Jurkat, Clone E6-1 (cell line): ENCODE measurements at places on chromosomes 6 and 20.

GRCh38 chr6:23790756-23791155, 335.3 kb upstream of the NRSN1 start:
- no peak for DNase-seq

DNA sequence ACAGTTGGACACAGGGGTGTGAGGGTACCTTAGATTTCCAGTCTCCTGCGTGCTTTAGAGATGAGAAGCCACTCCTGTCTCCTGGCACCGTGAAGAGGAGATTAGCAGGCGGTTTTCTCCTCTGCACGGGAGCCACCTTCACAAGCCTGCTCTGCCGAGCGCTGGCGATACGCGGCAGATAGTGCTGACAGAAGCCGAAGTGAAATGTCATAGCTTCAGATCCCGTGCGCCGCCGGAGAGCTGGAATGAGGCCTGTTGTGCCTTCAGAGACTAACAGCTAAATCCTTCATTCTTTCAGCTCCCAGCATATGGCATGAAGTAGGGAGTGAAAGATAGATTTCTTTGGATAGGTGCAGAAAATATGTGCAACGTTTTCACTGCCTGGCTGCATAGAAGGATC, 371.0 kb downstream of the TAF4 start:
- DNase-seq: no peak

GRCh38 chr6:5457041-5457440, 195.7 kb downstream of the FARS2 start:
- no peak for DNase-seq

GRCh38 chr20:38301309-38301708, 2.6 kb upstream of the BPI start:
- DNase-seq: no peak

- DNase-seq: no peak
These were observed 95.4 kb downstream of the TMEM170B start for GRCh38 chr6:11632795-11633511.

DNA sequence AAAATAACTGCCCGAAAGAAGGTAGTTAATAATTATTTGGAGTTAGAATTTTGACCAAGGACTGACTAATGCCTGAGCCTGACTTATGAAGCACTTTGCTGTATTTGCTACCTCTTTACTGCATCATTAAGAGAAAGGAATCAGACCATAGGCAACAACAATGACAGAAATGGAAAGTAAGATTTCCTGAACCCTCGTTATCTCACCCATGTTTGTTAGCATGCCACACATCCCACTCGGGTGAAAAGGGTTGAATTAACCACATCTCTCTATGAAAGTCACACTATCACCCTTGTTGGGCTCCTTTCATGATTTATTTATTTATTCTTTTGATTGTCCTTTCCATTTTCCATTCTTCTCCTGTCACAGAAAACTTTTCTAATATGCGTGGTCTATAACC, 59.6 kb downstream of the OLIG3 start:
- no peak for DNase-seq

- peak; percentile 2 for DNase-seq
These were observed 1226.1 kb downstream of the GRIK2 start for GRCh38 chr6:102619585-102619984.
